MV-4-11 (cell line): ENCODE measurements at places on chromosomes 6 and 20.

- no peak for DNase-seq
Observed at GRCh38 chr6:114785235-114786127, 442.7 kb upstream of the HS3ST5 start.

- DNase-seq = no peak
Observed at GRCh38 chr6:116405652-116406356, 35.1 kb downstream of the DSE start.

GRCh38 chr20:50519036-50519762 is 9.0 kb downstream of the PTPN1 start:
- peak; percentile 28 for DNase-seq

- peak; percentile 94 for DNase-seq
Observed at GRCh38 chr6:106520711-106521401, 108.4 kb downstream of the RTN4IP1 start.

DNA sequence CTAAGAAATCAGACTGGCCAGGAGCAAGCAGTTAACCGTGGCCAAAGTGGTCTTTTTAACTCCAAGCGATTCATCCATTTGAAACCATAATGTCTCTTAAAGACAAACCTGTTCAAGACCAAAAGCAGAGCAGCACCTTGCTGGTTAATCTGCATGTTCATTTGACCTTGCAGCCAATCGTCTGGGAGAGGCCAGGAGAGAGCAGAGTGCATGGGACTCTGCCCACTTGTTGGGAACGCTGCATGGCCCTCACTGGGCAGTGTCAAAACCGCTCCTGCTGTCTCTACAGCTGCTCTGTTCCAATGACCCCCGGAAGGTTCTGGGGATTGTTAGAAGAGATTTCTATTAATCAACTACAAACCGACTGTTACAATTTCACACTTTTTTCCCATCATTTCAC is 79.6 kb downstream of the OLIG3 start:
- no peak for DNase-seq

GRCh38 chr6:6386010-6386409 is 65.5 kb upstream of the F13A1 start:
- peak; percentile 94 for DNase-seq

DNA sequence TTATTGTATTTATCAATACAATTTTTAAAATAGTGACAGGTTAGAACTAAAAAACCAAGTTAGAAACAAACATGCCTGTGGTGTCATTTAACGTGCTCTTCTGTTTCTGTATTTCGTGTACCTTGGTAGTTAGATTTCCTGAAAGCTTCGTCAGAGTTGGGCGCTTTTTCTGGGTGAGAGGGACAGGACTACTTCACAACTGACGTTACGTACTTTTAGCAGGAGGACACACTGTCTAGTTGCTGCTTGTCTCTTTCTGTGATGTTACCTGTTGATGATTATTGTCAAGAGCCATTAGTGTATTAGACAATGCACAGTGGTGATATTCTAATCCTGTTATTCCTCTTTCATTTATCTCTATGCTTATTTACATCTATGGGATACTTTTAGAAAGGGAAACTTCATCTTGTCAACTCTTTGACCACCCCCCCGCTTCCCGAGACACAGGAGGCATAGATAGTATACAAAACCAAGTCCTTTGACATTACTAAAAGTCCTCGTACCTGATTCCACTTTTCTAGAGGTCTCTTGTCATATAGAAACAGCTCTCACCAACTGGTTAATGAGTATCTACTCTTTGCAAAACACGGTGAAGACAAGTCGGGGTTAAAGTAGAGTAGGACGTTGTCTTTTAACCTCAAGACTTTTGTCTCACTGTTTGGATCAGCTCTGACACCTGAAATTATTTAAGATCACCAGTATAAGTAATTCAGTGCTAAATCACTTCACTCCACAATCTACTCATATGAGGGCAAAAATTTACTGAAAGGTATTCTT is 96.3 kb downstream of the LYRM2 start:
- no peak for DNase-seq

- DNase-seq = no peak
Observed at GRCh38 chr6:142993977-142994376, 49.0 kb upstream of the HIVEP2 start.

DNA sequence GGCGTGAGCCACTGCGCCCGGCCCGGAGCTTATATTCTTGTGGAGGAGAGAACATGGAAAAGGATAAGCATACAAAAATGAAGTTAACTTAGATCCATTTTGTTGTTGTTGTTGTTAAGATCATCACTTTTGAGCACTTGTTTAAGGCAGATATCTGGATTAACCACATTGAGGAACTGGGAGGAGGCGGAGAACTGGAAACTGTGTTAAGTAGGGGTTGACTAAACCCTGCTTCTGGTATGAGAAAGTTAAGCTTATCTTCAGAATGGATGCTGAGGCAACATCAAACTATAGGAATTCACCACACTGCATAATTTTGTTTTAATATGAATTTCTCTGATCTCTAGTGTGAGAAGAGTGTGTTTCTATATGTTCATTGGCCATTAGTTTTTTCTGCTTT is 57.6 kb downstream of the GCNT2 start:
- peak; percentile 63 for DNase-seq

DNA sequence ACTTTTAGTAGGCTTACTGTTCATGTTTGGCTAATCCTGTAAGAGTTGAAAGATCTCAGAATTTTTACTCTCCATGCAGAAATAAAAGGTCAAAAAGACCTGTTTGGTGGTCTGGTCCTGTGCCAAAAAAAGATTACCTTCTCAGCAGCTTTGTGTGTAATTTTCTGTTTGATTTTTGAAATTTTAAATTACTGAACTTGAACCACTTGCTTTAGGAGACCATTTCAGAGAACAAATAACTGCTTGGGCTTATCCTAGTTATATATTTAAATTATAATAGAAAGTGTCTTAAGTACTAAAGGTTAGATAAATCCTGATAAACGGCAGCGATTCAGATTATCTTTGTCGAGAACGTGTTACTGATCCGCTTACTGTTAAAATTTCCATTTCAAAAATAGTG is 118.3 kb upstream of the GRIK2 start:
- DNase-seq = no peak

DNA sequence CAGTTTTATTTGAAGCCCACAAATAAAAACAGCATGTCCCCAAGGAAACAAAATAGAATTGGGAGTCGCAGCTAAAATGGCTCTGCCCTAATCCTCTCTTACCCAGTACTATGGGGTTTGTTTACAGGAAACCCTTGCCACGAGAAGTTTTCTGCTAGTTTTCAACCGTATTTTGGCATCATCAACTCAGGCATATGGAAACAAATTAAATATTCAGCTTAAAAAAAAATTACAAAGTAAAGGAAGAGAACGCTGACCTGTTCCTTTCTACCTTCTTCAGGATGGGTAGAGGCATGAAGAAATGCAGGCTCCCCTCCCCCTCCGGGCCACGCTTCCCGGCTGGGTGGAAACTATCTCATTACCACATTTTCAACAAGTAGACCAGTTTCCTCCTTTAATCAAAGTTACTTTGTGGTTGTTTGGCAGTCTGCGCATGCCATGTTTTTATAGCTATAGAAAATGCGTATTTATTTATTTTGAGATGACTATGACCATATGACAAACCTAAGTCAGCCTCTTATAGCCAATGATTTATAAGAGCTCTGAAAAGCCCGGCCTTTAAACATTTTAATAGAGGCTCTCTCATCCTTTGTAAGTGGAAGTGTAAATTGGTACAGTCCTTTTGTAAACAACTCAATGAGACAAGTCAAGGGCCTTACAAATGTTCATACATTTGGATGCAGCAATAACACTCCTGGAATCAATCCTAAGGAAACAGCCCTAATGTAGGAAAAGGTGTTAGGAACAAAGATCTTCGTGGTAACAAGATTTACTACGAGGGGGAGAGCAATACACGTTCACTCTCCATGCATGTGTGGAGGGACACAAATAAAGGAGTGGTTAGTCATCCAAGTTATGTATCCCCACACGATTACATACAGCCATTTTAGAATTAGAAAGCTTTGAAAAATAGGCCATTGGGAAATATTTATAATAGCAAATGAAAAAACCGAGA is 16.1 kb upstream of the ZNF217 start:
- peak; percentile 67 for DNase-seq

- no peak for DNase-seq
Observed at GRCh38 chr6:138528137-138528536, 28.8 kb upstream of the NHSL1 start.

- no peak for DNase-seq
Observed at GRCh38 chr6:83854766-83855165, 1.6 kb downstream of the RIPPLY2 start.
